Left colon (tissue), 2 donors: ENCODE measurements at places on chromosomes 2 and 18. TPM values are rescaled to one million over a fixed set of nuclear protein-coding genes. Genes with fewer than 3 reads are reported as not detected.

- no peak for DNase-seq
Measured at GRCh38 chr18:12839526-12840196, 44.4 kb downstream of the PTPN2 start.

DNA sequence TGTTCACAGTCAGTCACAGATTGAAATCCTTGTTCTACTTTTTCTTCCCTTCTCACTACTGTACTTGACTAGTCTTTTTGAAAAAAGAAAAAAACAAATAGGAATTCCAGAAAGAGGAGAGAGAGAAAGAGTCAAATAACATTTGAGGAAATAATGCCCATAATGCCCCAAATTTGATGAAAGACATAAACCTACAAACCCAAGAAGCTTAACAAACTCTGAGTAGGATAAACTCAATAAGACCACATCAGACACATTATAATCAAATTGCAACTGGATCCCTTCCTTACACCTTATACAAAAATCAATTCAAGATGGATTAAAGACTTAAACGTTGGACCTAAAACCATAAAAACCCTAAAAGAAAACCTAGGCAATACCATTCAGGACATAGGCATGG is 30.9 kb downstream of the TMEM185B start:
- no peak for DNase-seq

DNA sequence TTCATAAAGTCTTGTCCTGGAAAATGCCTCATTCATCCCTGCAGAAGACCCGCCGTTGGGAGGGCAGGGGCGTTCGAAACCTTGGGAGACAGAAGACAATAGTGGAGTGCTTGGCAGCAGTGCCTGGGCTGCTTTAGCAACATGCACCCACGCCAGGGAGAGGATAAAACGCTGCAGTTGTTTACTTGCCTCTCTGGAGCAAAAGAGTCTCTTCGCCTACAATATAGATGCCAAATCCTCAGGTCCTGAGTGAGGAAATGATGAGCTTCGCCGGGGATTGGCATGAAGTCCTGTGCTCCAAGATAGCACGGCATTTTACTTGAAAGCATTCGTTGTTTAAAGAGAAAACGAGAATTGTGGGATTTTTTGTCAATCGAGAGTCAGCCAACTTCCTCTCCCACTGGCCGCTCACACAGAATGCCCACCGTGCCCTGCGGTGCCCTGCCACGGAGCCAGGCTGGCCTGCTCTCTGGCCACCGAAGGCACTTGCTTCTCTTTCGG is 152.5 kb upstream of the POU3F3 start:
- DNase-seq = no peak

GRCh38 chr18:50776383-50776782 is 43.4 kb downstream of the MRO start:
- no peak for DNase-seq

- DNase-seq = peak; percentile 19
Measured at GRCh38 chr2:74000666-74001065, 16.0 kb downstream of the TET3 start.

DNA sequence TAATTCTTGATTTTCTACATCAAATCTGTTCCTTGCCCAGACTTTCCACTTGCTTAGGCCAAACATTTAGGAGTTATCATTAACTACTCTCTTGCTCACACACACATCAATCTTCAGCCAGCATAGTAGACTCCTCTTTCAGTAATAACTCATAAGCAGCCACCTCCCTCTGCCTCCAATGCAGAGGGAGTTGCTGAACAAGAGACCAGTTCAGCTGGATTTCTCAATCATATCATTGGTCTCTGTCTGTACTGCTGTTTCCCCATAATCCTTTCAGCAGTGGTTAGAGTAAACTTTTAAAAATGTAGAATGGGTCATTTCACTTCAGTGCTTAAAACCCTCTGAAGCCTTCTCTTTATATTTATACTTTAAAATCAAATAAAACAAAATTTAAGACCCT is 112.9 kb downstream of the SLC39A10 start:
- DNase-seq = no peak

DNA sequence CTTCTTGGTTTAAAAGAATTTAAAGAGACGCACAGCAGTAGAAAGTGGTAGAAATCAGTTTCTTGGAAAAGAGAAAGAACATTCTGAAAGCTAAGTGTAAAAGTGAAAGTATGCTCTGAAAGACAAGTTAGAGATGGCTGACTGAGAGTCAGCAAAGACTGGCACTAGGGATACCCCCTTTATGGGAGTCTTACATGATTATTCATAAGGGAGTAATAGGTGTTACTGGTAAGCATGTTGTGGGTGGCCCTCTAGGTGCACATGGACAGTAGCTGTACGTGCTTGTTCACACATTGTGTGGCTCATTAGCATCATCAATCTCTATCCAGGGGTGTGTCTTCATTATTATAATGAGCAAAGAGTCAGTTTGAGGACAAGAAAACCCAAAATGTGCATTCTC is 816.2 kb downstream of the CBLN2 start:
- DNase-seq = no peak

- DNase-seq = no peak
Measured at GRCh38 chr18:33751613-33752221, 173.7 kb downstream of the ASXL3 start.

GRCh38 chr2:214096208-214096715 is 314.6 kb upstream of the VWC2L start:
- no peak for DNase-seq

DNA sequence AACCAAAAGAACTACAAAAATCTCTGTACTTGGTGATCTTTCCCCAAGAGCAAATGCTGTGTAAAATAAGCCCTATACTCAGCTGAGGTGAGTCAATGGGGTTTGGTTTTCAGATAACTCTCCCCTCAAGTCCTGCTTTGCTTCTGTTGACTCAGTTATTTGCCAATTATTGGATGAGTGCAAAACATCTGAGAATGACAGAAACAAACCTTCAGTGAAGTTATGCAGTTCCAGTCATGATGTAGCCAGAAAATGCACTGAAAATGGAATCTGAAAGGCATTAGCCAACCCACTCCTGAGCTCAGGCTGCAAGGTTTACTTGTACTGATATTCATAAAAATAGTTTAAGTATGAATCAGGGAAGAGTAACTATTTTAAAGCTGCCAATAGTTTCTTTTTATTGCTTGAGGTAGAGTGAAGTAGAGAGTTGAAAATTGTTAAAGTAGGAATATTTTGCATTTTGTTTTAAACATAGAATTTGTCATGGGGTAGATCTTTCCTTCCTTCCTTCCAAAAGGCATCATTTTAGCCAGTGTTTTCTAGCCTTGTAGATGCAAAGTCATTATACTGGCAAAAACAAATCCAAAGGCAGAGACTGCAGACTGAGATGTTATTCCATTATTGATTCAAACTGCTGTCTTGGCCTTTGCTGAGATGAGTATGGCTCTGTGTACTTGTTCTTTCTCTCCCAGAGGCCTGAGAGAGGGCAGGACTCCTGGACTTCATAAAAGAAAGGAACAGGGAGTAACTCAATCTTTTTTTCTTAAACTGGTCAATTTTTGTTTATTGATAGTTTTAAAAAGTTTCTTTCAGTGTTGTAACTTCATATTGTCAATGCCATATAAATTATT is 215.3 kb downstream of the RND3 start:
- DNase-seq = no peak

DNA sequence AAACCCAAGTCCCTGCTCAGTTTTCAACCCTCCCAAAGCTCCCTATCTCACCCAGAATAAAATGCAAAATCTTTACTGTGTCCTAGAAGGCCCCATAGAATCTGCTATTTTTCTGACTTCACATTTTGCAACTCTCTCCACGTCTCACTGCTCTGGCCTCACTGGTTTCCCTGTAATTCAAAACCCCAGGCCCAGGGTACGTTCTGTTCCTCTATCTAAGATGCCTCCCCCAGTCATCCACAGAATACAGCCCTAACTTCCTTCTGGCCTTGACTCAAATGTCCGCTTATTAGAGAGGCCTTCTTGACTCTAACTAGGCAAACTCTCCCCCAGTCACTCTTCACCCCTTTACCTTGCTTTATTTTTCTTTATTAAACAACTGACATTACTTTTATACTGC is 42.0 kb downstream of the FAM161A start:
- DNase-seq = no peak

DNA sequence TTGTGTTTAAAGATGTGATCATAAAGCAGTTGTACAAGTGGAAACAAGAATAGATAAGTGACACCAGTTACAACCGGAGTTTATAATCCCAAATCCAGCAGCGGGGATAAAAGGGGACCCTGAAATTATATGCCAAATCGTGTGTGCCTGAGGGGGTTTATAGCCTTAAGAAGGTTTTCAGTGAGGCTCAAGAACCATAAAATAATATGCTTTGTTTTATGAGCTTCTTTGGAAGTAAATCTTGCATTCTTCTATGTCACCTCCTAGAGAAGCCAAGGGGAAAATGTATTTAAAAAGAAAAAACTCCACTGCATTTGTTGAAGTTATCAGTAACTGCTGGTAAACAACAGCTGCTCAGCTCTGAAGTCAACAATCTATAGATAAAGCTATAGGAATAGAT is 25.8 kb upstream of the MAP3K20 start:
- DNase-seq = no peak

DNA sequence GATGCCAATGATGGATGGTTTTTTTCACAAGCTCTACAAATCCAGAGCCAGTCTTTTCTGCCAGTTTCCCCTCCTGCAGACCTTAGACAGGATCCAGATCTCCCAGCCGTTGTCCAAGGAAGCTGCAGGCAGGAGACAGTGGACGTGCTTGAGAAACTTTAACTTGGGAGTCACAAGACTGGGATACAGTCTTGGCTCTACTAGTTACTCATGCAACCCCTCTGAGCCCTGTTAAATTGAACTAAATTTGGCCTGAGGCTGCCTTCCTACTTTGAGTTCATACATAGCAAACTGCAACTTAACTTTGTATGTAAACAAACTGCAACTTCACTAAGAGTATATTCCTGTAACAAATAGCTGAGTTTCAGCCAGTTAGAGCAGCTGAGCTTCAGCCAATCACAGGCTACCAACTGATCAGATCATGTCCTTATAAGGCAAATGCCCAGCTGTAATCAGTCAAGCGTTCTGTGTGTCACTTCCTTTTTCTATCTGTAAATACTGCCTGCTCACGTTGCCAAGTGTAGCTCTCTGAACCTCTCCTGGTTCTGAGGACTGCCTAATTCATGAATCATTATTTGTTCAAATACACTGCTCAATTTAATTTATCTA is 140.9 kb downstream of the CAPN13 start:
- DNase-seq = peak; percentile 48

DNA sequence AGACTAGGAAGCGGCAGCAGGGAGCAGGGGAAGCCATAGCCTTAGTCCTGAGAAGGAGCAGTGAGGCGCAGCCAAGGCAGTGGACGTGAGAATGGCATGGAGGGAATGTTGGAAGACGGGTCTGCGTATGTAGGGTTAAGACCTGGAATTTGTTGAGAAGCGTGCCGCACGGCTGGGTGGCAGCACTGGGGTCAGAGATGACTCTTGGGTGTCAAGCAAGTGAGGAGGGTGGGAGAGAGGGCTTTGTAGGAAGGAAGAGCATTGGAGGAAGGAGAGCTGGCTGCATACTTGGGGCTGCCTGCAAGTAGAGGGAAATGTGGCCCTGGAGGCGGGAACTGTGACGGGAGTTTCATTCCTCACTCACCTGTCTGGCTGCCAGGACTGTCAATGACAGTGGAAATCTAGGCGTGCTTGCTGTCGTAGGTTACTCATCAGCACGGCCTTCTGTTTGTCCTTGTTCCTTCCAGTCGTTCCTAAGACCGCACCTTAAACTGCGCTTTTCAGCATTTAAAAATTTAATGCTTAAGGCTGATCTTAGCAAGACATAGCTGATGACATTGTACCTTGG is 108.0 kb downstream of the ITGB1BP1 start:
- no peak for DNase-seq

UGT1A4 gene
- 4.0 TPM for total RNA-seq

IL36RN gene
- total RNA-seq = not detected

ST3GAL5 gene
- 8.7 TPM for total RNA-seq

UGT1A5 gene
- 3.7 TPM for total RNA-seq

LRRC30 gene
- not detected for total RNA-seq

KANSL3 gene
- 39.3 TPM for total RNA-seq

SLC19A3 gene
- 15.2 TPM for total RNA-seq

VWC2L gene
- total RNA-seq = not detected

CD8B gene
- 1.3 TPM for total RNA-seq

PAX8 gene
- 13.2 TPM for total RNA-seq

ANKRD30B gene
- total RNA-seq = not detected
